Stimulated activated CD4-positive, alpha-beta T cell treated with anti-CD3 and anti-CD28 coated beads, Interleukin-12 subunit alpha, Interleukin-12 subunit beta, amount 100 ng/mL, for 4 hours (primary cell): ENCODE measurements at places on chromosomes 2 and 18.

DNA sequence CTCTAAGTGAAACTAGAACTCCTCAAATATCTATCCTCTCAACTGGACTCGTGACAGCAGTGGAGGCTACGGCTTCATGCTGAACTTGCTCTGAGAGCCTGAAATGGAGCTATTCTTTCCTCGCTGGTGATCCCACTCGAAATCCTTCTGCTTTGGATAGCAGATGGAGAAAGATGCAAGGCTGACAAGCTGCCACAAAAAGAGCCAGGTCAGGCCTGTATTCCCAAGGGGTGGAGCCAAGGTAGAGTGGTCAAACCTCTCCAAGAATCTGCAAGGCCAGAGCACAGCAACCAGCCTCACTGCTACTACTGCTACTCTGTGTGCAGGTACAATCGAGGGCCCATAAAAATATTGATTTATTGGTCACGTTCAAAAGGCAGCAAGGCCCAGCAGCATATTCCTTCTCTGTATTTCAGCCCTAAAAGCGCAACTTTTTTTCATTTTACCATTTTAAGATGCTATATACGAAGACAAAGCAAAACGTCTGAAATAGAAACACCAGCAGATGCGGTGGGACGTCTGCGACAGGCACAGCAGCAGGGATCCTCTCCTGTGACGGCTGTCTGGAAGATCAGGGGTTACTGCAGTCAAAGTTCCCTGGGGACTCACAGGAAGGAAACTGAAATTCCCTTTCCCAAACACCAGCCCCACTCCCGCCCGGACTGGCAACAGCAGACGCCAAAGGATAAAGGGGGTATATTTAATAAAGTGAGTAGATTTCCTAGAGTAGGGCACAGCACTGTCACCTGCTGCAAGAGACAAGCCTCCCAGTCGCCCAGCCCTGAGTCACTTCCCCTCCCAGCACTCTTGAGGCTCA, 2.4 kb downstream of the SPRED2 start:
- no peak for DNase-seq

DNA sequence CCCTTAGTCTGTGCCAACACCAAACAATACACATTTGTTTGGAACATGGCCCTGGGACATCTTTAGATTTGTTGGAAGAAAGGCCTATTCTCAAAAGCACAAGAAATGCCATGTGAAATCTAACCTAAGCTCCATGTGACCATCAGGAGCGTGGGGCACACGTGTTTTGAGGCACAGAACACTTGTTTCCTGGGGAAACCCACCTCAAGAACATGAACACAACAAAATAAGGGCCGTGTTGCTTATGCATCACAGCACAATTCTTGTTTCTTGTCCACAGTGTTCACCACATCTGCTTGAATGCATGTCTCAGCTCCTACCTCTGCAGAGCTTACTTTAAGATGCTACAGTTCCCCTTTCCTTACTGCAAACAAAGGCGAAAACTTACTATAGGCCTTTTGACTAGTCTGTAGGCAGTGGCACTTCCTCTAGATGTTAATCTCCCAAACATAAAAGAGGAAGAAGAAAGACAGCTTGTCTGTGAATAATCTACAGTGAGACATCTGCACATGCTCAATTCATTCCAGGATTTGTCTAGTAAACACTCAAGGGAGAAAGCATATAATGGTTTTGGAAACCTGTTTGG, 165.0 kb downstream of the ANKRD44 start:
- DNase-seq: no peak

GRCh38 chr2:201887773-201888425, 81.6 kb downstream of the CDK15 start:
- no peak for DNase-seq

- no peak for DNase-seq
Observed at GRCh38 chr2:16818203-16818556, 152.5 kb upstream of the CYRIA start.

- no peak for DNase-seq
Observed at GRCh38 chr2:177658309-177658708, 265.7 kb downstream of the AGPS start.

DNA sequence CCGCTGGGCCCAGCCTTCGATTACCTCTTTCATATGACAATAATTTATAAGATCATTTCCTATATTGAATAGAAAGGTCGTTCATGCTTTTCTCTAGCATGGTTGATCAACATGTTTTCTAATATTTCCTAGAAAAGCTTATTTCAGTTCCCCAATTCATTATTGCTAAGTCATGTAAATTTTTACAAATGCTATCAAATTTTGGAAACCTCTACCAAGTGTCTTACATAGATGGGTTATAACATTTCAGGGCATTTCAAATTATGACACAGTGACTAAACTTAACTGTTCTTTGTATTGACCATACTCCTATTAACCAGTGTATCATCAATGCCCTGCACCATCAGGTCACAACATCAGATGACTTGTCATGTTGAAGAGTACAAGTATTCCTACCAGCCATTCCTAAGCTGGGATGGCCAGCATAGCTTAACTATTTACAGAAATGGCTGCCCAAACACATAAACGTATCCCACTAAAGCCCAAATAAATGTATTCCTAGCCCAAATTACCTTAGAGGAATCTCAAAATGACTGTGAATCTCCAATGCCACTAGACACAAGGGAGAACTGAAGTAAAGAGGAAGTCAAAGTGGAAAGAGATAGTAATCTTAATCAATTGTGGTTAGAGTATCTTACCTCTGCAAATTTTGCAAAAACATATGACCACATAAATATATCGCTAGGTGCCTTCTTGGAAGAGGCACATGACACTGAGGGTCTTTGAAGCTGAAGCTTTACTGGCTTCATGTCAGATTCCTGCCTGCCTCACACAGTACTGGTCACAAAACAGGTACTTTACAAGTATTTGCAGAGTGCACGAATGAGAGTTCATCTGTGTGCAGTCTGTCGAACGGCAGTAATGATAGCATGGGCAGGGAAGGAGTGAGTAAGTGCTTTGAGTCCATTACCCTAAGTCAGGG, 87.3 kb upstream of the TLK1 start:
- DNase-seq: no peak

DNA sequence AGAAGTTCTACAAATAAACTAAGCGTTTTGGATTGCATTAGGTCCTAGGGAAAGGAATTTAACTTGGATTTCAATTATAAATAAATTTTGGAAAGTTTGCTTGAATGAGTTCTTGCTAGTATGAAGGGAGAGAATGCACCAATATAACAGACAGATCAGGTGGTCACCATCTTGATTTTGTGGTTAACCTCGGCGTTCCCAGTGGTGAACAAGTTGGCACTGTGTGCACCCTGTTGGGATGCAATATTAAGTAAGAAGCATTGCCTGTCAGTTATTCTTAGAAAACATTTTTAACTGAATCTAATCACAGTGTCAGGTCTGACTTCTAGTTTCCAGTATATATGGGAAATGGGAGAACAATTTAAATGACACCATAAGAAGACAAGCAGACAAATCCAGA, 673.4 kb downstream of the SLC4A3 start:
- DNase-seq: no peak

- DNase-seq: no peak
Observed at GRCh38 chr18:71831039-71831438, 713.1 kb downstream of the CBLN2 start.

DNA sequence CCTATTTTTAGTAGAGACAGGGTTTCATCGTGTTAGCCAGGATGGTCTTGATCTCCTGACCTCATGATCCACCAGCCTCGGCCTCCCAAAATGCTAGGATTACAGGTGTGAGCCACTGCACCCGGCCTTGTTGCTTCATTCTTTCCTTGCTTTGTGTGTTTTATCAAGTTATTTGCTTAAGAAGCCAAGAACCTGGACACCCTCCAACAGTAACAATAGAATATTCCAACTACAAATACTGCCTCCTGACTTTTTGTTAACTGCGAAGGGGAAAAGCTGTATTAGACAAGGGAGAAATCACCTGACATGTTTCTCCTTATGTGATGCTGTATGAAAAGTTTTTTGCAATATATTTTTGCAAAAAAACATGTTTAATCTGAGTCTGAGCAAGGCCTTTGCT, 297.2 kb downstream of the NCKAP5 start:
- DNase-seq: no peak

GRCh38 chr18:67510831-67511230, 5.7 kb downstream of the DSEL start:
- DNase-seq: no peak
